ENCODE measurements at places on chromosomes 7 and 10.

DNA sequence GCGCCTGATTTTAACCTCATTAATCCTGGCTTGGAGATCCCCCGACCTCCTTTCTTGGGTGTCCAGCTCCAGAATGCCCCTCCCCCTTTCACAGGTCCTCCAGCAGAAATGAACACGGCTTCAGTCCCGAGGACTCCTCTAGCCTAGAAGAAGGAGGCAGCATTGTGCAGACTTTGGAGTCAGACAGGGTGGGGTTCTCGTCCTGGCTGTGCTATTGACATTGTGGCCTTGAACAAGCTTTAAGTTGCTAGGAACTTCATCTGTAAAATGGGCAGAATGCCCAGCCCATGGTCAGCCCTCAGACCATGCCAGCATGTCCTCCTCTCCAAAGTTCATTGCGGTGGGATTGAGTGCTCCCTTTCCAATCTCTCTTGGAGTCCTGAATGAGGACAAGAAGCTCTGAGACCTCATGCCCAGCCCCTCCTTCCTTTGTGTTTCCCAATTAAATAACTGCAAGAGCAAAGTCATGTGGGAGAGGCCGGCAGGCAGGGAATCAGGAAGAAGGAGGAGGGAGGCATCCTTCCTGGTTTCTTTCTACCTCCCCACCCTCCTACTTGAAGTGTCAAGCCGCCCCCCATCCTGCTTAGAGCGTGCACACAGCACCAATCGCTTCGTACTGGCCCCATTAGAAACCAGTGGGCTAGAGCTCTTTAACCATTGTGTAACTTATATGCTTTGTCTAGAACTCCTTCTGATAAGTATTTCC is 86.4 kb downstream of the RBM20 start:
- DNase-seq, result no peak

DNA sequence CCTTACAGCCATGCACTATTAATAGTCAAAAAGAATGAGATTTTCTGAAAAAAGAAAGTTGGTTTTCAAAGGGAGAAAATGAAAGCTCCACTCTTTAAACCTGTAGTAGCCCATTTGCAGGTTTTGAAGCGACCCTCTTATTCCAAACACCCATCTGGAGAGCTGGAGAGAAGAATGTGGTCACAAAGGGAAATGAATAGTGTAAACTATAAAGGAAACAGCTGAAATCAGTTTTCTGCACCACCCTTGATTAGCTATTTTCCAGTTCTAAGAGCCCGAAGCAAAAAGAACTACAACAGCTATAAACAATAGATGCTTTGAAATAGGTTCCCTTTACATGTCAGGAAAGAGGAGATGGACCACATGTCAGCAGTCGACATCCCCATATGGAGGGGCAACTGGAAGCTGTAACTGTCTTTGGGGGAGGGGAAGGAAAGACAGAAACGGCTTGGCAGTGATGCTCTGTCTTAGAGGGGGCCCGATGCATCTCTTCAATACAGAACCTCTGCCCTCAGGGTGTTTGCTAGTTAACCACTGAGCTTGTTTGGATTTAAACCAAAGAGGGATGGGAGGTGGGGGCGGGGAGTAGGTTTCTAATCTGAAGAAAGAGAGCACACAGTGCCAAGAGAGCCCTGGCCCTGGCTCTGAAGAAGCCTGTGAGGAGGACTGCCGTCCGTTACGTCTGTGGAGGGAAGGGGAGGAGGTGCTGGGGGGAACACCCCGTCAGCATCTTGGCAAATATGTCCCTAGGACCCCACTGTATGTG is 55.3 kb downstream of the CPVL start:
- no peak for DNase-seq

DNA sequence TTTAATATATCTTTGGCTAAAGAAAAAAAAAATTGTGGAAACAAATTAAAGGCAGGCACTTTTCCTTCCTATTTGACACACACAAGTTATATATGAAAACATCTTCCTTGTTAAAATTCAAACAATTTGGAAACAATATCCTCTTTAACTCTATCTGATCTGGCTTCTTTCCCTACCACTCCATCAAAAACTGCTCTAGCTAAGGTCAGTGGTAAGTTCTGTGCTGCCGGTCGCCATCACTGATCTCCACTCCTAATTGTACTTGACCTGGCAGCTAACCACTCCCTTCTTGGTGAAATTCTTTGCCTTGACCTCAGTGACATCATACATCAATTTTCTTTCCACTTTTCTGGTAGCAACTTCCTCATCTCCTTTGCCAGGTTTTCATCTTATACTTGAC is 47.9 kb upstream of the MRLN start:
- DNase-seq, result no peak

- DNase-seq, result no peak
These were observed 68.4 kb upstream of the PRPS1L1 start for GRCh38 chr7:18096087-18096486.

DNA sequence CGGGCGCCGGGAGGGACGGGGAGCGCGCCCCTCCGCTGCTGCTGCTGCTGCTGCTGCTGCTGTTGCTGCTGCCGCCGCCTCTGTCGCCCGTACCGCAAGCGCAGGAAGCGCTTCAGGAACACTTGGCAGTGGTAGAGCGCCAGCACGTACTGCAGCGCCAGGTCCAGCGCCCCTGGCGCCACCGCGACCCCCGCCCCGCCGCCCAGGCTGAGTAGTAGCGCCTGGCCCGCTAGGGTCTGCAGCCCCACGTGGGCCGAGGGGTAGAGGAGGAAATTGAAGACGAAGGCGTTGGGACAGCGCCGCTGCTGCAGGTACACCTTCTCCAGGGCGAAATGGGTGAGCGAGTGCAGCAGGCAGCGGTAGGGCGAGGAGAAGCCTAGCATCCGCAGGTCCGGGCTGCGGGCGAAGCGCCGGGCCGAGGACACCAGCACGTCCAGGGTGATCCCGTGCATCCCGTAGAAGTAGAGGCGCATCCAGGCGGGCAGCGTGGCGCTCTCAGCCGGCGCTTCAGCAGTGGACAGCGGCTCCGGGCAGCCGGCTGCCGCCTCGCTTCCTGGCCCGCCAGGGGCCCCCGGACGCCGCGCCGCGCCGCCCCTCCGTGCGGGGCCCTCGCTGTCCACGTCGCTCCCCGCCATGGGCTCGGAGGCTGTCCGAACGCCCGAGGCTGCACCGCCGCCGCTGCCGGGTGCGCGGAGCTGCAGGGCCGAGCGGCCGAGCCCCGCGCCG is at the start of gene TMEM229A:
TMEM229A (minus strand) TSS at position 699 of the 726 bp plus-strand sequence; CDS start at position 635, 64 bp downstream.
- no peak for DNase-seq

GRCh38 chr10:58439632-58440364 is 54.6 kb downstream of the TFAM start:
- DNase-seq, result no peak
